Activated naive CD8-positive, alpha-beta T cell treated with anti-CD3 and anti-CD28 coated beads, Interleukin-2, amount 50 U/mL, for 24 hours (primary cell): ENCODE measurements at places on chromosomes 16 and 17.

DNA sequence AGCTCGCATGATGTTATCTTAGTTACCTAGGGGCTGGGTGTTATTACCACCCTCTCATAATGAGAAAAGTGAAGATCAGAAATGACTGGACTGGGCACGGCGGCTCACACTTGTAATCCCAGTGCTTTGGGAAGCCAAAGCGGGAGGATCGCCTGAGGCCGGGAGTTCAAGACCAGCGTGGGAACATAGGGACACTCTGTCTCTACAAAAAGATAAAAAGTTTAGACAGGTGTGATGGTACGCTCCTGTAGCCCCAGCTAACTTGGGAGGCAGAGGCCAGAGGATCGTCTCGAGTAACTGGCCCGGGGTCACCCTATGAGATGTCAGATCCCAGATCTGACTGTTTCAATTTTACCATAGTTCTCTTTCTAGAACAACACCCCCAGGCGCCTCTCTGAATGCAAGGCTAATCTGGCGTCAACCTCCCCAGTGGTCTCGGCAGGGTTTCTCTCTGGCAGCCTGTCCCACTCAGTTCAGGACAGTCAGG lies 1.9 kb upstream of the CCDC102A start:
- DNase-seq = peak; percentile 46

- no peak for DNase-seq
These were observed 6.8 kb downstream of the FHOD1 start for GRCh38 chr16:67240506-67240905.

DNA sequence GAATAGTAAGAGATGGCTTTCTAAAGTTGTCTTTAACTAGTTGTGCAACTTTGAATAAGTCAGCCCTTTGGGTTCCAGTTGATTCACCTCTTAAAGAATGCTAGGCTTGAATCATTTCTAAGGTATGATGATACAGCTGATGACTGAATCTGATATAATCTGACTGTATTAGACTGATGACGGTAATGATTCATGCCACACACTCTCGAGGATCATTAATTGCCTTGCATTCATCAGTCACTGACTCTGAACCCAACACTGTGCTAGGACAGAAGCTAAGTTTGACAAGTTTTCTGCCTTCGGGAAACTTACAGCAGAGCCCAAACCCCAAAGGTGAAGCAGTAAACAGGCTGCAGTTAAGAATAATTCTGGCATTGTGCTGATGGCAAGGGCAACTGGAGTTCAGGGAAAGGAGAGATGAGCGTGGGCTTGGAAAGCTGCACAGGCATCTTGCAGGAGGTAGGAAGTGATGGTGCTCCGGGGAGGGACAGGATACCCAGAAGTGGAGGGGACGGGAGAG lies 25.8 kb downstream of the ASIC2 start:
- DNase-seq = no peak

- peak; percentile 42 for DNase-seq
These were observed 64.1 kb downstream of the PLD6 start for GRCh38 chr17:17141860-17142552.

DNA sequence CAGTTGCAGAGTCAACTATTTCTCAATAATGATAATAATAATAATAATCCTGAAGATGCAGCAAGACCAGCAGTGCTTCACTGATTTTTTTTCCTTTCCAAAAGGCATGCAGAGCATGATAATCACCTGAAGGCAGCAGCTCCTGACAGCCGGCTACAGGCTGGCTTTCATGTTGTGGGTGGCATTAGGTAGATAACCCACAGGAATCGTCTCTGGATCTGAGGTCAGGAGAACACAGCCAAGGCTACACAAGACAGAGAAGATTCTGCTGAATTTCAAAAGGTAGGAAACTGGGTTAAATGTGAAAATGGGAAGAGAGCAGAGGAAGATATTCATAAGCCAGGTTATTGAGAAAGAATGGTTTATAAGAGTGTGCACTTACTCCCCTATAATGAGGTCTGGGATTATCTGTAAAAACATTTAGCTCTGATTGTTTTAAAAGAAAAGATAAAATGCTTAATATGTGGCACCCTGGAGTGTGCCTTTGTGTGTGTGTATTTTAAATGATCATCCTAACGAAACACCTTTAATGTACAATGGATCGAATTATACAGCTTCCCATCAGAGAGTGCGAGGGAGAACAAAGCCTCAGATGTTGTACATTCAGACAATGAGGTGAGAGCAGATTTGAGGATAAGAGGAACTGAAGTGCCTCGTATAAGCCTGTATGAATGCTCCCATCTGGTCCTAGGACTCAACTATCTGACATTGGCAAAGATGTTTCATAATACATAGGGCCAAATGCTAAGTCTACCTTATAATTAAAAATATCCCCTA lies 273.1 kb downstream of the PHKB start:
- DNase-seq = no peak

DNA sequence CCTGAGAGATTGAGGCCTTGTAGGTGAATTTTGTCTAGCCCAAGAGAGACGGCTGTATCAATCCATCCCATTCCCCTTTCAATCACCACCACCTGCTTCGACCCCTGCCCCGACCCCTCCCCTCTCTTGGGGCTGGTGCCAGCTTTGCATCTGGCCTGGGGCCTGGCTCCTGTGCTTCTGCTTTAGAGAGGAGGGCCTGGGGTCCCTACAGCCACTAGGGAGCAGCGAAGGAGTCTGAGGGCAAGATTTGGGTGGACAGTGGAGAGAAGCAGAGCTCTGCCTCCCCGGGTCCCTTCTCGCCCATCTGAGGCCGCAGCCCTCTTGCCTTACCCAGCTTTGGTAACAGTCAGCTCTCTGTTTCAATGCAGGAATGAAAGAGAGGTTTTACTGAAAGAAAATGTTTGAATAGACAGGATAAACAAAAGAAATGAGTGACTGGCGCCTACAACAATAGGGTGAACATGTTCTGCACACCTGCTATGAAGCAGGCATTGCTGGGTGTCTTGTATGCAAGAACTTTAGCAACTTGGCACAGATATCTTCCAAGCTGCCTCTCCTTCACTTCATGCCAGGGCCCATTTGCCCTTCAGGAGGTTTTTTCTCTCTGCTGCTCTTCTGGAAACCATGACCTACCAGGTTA lies 57.4 kb downstream of the SLC47A1 start:
- DNase-seq = no peak

GRCh38 chr16:53915452-53916160 lies 211.7 kb downstream of the FTO start:
- no peak for DNase-seq

GRCh38 chr17:2996810-2997670 lies 66.4 kb downstream of the OR1D5 start:
- no peak for DNase-seq

DNA sequence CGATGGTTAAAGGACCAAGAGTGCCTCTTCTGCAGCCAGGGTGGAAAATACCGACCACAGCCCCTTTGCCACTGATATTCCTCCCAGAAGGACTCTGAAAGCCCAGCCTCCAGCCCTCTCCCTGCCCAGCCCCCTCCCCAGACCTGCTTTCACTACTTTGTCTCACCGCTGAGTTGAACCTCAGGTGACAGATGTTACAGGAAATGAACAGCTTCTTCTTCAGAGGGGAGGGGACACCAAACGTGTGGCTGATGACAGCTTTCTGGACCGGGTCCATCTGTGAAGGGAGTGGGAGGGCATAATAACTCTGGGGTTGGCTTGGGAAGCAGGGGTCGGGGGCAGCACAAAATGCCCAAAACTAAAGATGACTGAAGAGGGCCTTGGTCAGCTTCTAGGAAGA lies 14.2 kb downstream of the NKIRAS2 start:
- no peak for DNase-seq

GRCh38 chr17:78774956-78775571 lies 7.0 kb downstream of the CYTH1 start:
- peak; percentile 74 for DNase-seq

GRCh38 chr16:79536958-79537357 lies 63.6 kb downstream of the MAF start:
- DNase-seq = no peak

GRCh38 chr17:40687106-40687505 lies 16.4 kb downstream of the KRT24 start:
- no peak for DNase-seq

GRCh38 chr17:15261802-15262290 lies 3.3 kb downstream of the PMP22 start:
- DNase-seq = no peak

DNA sequence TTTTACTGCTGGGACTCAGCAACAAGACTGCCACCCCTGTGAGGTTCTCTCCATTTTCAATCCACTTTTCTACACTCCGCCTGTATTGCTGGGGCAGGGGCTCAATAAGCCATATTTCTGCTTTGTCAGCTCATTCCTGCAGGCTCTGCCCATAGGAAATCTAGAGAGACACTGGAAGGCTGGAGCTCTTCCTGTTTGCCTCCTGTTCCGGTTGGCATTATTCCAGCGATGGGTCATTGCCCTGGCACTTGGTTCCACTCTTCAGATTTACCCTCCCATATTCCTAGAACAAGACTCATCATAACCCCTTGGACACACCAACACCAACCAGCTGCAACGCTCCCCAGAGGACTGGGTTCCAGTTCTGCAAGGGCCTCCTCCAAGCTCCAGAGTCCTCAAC lies 210.4 kb downstream of the CA10 start:
- DNase-seq = no peak

DNA sequence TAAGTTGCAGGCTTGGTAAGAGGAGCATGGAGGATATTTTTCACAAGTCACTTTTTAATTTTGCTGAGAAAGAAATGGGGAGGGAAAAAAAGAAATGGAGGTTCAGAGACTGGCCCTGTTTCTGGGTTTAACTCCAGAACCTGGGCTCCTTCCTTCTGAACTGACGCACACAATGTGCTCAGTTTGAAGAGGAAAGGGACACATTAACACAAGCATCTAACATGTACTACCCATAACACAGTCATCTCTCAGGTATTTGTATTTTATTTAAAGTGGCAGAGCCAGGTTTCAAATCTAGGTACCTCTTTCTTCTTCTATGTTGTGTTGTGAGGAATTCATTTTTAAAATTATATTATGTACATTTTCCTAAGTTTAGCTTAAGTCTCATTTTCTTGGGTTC lies 5.3 kb upstream of the TMEM100 start:
- DNase-seq = no peak
